ENCODE measurements at places on chromosomes 3 and 15.

DNA sequence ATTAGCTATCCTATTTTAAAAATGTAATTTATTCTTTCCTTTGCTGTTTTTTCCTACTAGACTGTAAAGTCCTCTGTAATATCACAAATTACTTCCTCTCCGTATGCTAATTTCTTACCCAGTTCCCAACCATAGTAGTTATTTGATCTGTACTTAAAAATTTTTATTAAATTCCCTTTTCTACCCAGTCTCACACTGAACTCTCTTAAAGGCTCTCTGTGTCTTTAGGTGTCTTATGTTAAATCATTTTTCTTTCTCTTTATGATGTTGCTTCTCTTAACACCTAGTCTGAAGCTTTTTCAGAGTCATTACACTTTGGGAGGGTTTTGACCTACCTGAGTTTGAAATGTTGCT is 378.6 kb downstream of the NSUN3 start:
- DNase-seq = no peak

GRCh38 chr3:17749281-17749680 is 6.8 kb upstream of the TBC1D5 start:
- DNase-seq = no peak

GRCh38 chr3:10106919-10107318 is 1.1 kb downstream of the FANCD2OS start:
- no peak for DNase-seq

GRCh38 chr3:141106842-141107241 is 55.7 kb downstream of the SPSB4 start:
- no peak for DNase-seq

GRCh38 chr15:69718916-69719315 is 266.3 kb downstream of the RPLP1 start:
- no peak for DNase-seq

DNA sequence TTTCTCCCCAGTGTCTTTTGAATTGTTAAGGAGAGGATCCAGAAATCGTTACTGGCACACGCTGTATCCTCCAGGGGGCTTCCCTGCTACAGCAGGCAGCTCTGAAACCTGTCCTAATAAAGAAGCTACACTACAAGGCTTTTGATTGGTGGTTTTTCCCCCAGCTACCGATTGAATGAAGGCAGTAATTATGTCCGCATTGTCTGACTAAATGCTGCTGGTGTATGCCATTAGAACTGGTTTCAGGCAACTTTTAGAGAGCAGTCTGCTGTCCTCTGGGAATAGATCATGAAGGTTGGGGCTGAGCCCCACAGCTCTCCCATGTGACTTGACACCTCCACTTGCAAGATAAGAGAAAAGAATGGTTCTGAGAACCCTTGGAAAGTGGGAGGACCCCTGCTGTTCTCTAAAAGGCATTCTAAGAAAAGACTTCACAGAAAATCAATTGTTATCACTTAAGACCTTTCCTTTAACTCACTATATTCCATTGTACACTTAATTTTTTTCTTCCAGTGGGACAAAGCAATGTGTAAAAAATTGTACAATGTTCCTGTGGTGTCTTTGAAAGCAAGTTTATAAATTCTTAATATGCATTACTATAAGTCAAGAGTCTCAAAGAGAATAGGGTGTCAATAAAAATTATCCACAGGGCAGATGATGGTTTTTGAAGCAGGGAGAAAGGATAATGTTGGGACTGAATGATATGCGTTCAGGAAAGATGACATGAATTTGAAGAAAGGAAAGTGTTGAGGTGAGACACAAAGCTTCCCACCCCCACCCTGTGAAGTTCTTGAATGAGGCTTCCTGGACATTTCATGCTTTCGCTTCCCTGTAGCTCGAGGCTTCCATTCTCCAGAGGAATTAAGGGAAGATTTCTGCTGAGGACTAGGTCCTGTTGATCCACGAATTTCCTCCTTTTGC is 53.0 kb upstream of the DAZL start:
- DNase-seq = no peak

- DNase-seq = peak; percentile 20
These were observed 165.5 kb upstream of the CBLB start for GRCh38 chr3:106034313-106034712.

GRCh38 chr3:185928496-185928895 is 9.3 kb downstream of the TRA2B start:
- no peak for DNase-seq

DNA sequence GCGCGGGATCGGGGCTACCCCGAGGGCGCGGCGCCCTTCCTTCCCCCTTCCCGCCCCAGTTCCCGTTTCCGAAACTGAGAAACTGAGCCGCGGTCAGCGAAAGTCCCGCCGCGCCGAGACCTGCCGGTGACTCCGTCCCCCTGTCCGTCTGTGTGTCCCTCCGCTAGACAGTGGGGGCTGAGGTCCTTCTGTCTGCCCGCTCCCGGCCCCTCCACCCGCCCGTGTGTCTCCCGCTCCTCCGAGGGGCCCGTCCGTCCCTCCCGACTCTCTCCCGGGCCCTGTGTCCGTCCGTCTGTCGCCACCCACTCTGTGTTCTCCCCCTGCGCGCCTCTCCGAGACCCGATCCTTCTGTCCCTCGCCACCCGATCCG is 426 bp downstream of the PRKCD start:
- peak; percentile 20 for DNase-seq

GRCh38 chr3:14297305-14297704 is 105.1 kb upstream of the SLC6A6 start:
- DNase-seq = no peak

- no peak for DNase-seq
These were observed 39.8 kb downstream of the CHDH start for GRCh38 chr3:53806182-53807116.

- no peak for DNase-seq
These were observed 442.3 kb upstream of the TPRG1 start for GRCh38 chr3:188729422-188729821.

DNA sequence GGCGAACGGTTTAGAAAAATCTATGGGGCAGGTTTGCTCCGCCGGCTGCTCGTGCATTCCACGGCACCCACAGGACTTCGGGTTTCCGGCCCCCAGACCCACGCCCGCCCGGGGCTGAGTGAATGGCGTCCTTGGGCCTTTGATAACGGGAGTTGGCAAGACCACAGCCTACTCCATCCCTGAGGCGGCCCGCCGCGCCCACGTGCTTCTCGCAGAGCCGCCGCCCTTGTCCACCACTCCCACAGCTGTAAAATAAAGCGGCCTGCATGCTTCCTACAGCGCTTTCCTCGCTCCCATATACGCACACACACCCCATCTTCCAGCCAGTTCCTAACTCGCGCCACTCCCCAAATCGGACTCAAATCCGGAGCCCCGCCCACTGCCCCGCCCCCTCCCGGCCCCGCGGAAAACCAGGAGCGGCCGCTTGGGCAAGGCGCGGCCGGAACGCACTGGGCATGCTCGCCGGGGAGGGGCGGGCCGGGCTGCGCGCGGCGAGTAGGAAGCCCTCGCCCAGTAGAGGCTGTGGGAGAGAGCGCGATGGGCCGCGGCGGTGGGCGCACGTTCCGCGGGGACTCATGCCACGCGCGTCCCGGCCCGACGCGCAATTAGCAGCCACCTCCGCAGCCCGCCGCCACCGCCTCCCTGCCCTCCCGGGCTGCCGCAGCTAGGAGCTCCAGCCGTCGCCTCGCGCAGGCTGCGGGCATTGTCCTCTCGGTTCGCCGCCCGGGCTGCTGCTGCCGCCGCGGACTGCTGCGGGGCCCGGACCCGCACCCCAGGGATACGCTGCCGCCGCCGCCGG is at the start of gene RAP2B:
Gene RAP2B (plus strand): TSS at position 513 of the 799 bp plus-strand sequence. CDS start 468 bp downstream, outside the sequence.
- peak; percentile 93 for DNase-seq

- no peak for DNase-seq
These were observed 678.5 kb downstream of the NR2F2 start for GRCh38 chr15:97009031-97009431.

GRCh38 chr15:45634432-45635190 is at the start of gene SQOR:
Gene SQOR, plus strand, starts transcription at chr15:45635029. Its CDS starts 23,895 bp downstream, at chr15:45658924.
- peak; percentile 83 for DNase-seq

- DNase-seq = no peak
These were observed 10.6 kb downstream of the LRIG1 start for GRCh38 chr3:66490214-66490613.

DNA sequence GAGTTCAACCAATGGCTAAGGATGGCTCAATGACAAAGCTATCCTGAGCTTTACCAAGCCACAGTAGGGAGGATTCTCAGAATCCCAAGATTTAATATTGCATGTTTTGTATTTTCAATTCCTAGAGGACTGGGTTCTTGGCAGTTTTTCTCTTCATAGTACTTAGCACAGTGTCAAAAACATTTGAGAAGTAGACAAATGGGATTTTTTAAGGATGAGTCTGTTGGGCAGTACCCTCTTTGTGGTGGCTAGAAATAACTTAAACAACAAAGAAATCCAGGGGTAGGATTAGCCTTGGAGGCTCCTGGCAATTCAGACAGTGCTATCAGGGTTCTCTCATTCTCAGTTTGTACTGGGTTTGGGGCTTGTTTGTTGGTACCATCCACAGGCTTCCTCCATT is 212.8 kb upstream of the RORA start:
- DNase-seq = no peak

GRCh38 chr3:24674261-24674660 is 179.6 kb upstream of the THRB start:
- no peak for DNase-seq

DNA sequence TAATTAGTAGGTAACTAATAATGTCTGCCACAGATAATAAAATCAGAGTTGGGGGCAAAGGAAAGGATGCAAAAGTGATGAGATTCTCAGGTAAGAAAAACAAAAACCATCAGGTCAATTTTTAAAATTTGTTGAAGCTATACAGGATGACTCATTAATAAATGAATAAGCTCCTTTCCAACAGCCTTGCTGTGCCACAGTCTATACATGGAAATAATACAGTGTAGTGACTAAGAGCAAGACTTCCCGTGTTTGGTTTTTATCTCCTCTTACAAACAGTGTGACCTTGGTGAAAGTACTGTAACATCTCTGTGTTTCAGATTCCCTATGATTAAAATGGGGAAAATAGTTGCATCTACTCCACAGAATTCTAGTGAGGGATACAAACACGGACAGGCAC is 331.6 kb downstream of the PYDC2 start:
- DNase-seq = no peak
